CD4-positive, alpha-beta T cell treated with Interleukin-2 at 100 ng/mL for 4 hours (primary cell): ENCODE measurements at places on chromosomes 5 and 9.
A peak's percentile ranks its signal among the peaks of the same experiment; 100 is the strongest.

- DNase-seq = no peak
These were observed 21.4 kb downstream of the CRB2 start for GRCh38 chr9:123377211-123377971.

DNA sequence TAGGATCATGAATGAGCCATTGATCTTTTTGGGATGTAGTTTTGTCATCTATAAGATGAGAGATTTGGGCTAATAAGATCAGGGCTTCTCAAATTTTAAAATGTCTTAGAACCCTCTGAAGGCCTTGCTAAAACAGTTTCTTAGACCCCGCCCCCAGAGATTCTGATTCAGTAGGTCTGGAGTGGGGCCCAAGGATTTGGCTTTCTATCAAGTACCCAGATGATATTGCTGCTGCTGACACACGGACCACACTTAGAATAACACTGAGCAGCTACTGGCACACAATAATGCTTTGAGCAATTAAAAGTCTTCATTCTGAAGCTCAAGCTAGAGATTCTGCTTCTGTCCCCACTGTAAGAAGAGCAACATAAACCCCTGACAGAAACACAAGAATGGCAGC lies 216.7 kb downstream of the SMARCA2 start:
- DNase-seq = no peak

- no peak for DNase-seq
These were observed 79.2 kb downstream of the AGTPBP1 start for GRCh38 chr9:85662573-85662972.

DNA sequence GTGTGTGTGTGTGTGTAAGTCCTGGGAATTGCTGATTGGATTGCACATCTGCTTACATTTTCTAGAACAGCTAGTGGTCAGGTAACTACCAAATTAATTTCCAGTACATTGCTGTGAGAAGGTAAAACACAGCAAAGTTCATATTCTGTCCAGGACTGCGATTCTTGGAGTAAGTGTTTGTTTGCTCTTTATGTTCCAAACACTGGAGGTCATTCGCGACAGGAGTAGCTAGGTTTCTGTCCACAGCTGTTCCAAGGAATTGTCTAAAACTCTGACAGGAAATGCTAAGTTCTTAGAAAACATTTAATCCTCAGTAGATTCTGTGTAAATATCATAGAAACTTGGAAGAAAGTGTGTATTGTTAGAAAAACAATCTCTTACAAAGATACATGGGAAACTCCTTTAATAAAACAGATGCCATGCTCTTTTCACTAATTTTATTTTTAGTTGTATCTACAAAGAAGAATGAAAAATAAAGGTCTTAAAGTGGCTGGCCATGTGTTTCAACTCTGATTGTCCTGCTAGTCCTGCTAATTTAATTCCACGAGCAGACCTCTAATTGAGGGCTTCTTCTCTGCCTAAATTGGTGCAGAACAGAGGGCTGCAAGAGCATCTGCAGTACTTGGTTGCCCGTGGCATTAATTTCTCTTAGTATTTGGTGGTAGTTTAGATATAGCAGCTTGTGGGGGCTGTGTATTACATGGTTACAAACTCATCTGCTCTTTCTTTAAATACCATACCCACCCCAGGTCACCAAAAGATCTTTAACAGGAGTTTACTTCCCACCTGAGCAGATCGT lies 464.5 kb downstream of the RASEF start:
- DNase-seq = no peak

DNA sequence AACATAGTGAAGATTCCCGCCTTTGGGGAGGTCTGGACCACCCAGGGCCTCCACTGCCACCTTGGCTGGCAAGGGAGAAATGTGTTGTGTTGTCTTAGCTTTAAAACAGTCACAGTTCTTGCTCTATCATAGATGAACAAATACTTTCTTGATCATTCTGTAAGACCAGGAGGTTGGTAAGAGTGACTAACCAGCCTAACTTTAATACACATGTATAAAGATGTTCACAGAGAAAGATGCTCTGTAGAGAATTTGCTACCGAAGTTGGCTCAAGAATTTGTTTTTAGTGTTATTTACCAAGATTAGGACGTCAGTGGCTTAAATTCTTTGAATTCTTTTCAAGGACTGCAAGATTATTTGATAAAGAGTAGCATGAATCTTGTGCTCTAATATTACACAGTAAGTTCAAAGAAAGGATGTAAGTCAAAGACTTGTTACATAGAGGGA lies 28.4 kb downstream of the GLRX start:
- DNase-seq = no peak

GRCh38 chr9:129898185-129898584 lies 62.9 kb downstream of the USP20 start:
- no peak for DNase-seq

DNA sequence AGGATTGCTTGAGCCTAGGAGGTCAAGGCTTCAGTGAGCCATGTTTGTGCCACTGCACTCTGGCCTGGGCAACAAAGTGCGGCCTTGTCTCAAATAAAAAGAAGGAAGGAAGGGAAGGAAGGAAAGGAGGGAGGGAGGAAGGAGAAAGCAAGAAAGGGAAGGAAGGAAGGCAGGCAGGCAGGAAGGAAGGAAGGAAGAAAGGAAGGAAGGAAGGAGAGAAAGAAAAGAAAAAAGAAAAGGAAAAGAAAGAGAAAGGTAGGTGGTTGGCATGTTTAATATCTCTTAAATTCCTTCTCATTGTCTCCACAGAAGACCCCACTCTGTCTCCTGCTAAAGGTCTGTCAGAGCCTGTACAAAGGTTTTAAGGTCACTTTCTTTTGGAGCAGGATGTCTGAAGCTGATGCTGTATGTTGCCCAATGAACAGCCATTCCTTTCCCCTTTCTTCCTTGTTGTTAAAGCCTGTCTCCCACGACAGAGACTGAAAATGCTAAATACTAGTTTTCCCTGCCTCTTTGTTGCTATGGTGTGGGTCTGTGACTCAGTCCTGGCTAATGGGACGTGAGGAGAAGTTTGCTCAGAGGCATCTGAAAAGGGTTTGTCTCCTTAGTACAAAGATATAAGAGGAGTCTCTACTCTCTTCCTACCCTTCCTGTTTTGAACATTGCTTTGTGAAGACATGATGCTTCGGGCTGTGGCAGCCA lies 213.3 kb downstream of the PCSK1 start:
- no peak for DNase-seq

GRCh38 chr9:110615498-110615897 lies 36.0 kb upstream of the SVEP1 start:
- no peak for DNase-seq

DNA sequence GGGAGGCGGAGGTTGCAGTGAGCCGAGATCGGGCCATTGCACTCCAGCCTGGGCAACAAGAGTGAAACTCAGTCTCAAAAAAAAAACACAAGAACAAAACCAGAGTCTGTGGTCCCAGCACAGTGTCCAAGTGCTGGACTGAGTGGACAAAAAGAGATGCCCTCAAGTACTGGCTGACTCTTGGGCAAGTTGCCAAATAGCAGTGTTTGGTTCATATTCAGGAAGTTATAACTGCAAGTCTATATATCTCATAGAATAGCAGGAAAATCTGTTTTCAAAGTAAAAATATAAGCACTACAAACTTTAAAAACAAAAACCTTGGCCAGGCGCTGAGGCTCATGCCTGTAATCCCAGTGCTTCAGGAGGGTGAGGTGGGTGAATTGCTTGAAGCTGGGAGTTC lies 7.3 kb downstream of the HABP4 start:
- DNase-seq = no peak

DNA sequence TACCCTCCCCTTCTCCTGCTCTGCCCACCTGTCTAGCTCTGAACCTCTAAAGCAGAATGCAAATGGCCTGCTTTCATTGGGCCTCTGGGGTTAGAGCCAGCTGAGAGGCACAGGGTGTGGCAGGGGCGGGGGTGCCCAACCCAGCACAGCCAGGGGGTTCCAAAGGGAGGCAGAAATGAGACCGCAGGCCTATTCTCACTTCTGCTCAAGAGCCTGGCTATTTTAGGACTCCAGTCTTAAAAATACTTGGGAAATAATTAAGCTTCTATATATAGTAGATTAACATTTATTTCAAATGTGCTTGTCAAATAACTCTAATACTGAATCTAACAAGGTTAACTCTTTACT lies 5.7 kb downstream of the QSOX2 start:
- DNase-seq = no peak

GRCh38 chr5:107388141-107388861 lies 282.4 kb downstream of the EFNA5 start:
- peak; percentile 46 for DNase-seq

DNA sequence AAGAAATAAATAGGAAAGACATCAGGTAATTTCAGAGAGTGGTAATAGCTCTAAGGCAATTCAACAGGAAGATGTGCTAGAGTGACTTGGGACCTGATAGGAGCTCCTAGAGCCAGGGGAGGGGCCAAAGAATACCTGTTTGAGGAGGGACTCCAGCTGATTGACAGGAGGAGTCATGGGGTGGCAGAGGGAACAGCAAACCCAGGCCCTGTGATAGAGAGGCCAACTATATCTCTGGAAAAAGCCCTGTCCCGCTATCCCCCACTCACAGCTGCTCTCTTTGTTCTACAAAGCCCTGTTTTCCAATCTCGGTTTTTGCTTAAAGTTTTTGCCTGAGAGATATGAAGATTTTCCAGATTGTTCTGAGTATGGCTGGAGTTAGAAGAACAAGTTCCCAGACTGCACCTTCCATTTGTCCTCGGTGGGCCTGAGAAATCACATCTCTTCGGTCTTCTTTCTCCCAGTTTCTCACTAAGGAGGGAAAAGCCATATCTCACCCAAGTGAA lies 9.0 kb upstream of the NSD1 start:
- DNase-seq = no peak

DNA sequence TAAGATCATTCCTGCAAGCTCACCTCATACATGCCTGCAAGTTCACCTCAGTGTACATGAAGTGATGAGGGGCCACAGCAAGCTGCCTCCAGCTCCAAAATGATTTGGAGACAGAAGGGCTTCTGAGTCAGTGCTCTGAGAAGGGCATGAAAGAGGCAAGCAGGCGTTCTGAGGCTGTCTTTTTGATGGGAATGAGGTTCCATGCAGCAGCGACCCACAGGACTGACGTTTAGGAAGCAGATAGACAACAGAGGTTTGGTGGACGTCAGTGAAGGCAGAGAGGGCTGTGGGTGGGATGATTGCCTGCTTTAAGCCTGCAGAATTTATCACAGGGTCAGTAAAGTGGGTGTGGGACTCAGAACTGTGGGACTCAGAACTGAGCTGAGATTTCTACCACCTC lies 8.9 kb upstream of the SMIM32 start:
- DNase-seq = no peak

GRCh38 chr9:135023088-135023785 lies 64.2 kb upstream of the OLFM1 start:
- DNase-seq = no peak

DNA sequence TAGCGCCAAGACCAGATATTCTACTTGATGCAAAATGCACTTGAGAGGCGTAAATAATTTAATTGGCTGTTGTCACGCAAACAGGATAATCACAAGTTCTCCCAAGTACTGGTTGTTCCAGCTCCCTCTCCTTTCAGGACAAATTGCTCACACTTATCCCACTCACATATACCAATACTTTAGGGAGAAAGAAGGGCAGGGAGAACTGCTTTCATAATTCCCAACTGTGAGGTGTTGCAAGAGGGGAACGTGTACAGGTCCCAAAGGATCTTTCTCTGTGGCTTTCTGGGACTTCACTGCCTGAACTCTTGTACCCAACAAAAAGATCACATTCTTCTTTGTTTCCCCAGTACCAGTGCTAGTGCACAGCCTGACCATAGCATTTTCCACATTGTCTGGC lies 21.5 kb upstream of the TGFBI start:
- no peak for DNase-seq

DNA sequence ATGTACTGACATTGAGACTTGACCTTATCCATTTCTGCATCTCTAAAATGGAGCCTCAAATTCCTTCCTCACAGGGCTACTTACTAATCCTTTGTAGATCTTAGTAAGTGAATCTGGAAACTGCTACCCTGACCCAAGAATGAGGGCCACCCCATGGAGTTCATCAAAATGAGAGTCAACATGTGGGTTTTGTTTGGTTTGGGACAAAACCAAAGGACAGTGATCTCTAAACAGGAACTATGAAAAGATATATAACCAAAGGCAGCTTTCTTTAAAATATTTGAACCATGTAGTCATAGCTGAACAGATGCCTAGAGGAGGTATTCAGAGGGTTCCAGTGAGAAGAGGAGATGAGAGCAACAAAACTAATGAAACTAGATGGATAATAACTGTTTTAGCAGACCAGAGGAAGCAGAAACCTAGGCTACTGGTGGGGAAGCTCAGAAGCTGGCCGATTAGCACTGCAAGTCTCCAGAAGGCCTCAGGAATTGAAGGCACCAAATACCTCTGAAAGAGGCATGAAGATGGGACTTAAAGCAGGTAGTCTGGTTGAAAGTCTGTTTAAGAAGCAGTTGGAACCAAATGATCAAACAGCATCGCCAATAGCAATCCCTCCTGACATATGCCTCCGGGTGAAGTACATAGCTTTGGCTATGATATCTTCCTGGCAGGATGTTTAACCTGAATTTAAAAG lies 45.8 kb downstream of the THOC3 start:
- no peak for DNase-seq

- no peak for DNase-seq
These were observed 194.1 kb downstream of the GNA14 start for GRCh38 chr9:77453825-77454647.

GRCh38 chr5:89036166-89036565 lies 153.2 kb upstream of the MEF2C start:
- no peak for DNase-seq

DNA sequence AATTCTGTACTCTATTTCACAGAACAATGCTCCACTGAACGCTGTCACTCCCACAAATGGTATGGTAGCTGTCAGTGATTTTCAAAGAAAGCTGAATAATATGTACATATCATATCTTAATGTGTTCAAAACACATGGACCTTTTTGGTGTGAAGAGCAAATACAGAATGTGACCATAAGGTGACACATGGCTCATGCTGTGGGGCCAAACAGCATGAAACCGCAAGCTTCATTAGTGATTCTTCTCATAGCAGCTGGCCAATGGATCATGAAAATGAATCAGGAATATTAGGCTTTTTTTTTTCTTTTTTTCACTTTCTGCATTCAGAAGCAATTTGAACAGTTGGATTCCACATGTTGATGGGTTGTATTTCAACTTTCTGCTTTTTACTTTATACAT lies 54.9 kb upstream of the CDH9 start:
- no peak for DNase-seq

DNA sequence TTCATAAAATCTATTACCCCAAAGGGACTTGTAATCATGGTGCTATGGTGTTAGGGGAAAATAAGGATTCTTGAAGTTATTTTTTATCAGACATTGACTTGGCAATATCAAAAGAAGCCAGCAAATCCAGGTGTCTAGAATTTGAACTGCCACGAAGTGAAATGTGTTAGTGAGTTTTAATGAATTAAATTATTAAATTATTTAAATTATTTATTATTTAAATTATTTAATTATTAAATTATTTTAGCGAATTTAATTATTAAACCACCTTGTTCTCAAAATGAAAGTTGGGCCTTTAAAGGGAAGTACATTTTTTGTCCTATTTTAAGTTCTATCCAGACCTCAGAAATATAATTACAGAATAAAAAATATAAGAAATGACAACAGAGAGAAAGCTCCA lies 332.6 kb upstream of the SMC2 start:
- no peak for DNase-seq

- no peak for DNase-seq
These were observed 387.5 kb downstream of the PLK2 start for GRCh38 chr5:58072300-58072965.

GRCh38 chr5:117621921-117622320 lies 1047.3 kb upstream of the SEMA6A start:
- DNase-seq = no peak
